ENCODE measurements at places on chromosomes 2 and 18. TPM values are rescaled to one million over a fixed set of nuclear protein-coding genes. Genes with fewer than 3 reads are reported as not detected.

GRCh38 chr18:61001138-61001537 lies 332.1 kb upstream of the CDH20 start:
- no peak overlapping the region for H3K27ac ChIP-seq
- no peaks in the 10 kb centered on the region for H3K36me3 ChIP-seq
- no peaks in the 10 kb centered on the region for H3K4me1 ChIP-seq
- no peak overlapping the region for H3K4me3 ChIP-seq

- no peak for DNase-seq
- no peak overlapping the region for H3K4me3 ChIP-seq
- H3K4me1 ChIP-seq, result no peaks in the 10 kb centered on the region
- no peaks in the 10 kb centered on the region for H3K36me3 ChIP-seq
- no peak overlapping the region for H3K27ac ChIP-seq
These were observed 269.2 kb downstream of the FIGN start for GRCh38 chr2:163466331-163467250.

GRCh38 chr2:69993048-69993565 lies 31.7 kb upstream of the ASPRV1 start:
- no peak for DNase-seq
- peaks cover 5% of the 10 kb centered on the region for H3K4me1 ChIP-seq
- no peak overlapping the region for H3K27ac ChIP-seq
- H3K36me3 ChIP-seq, result peaks cover 2% of the 10 kb centered on the region
- no peak overlapping the region for H3K4me3 ChIP-seq

The KLHL29 gene
- polyA plus RNA-seq, result 5.9 TPM

The RAB17 gene
- 164 TPM for polyA plus RNA-seq

The IL1F10 gene
- not detected for polyA plus RNA-seq

GRCh38 chr2:69081001-69081580 lies 68.1 kb downstream of the ANTXR1 start:
- no peak overlapping the region for H3K27ac ChIP-seq
- peaks cover 3% of the 10 kb centered on the region for H3K4me1 ChIP-seq
- H3K27me3 ChIP-seq, result no peaks in the 10 kb centered on the region
- H3K4me3 ChIP-seq, result no peak overlapping the region

The GAREM1 gene
- polyA plus RNA-seq, result 11.8 TPM

GRCh38 chr2:168961450-168962229 lies 60.5 kb downstream of the G6PC2 start:
- H3K27me3 ChIP-seq, result no peaks in the 10 kb centered on the region
- no peaks in the 10 kb centered on the region for H3K4me1 ChIP-seq
- no peaks in the 10 kb centered on the region for H3K36me3 ChIP-seq
- DNase-seq, result peak; percentile 72

The TUBB8B gene
- polyA plus RNA-seq, result not detected

GRCh38 chr2:6909431-6910385 lies 7.5 kb upstream of the RNF144A start:
- no peaks in the 10 kb centered on the region for H3K36me3 ChIP-seq
- H3K27me3 ChIP-seq, result peaks cover 2% of the 10 kb centered on the region
- H3K27ac ChIP-seq, result no peak overlapping the region
- DNase-seq, result no peak

GRCh38 chr18:75203416-75204268 lies 5.3 kb downstream of the PTGR3 start:
- H3K27me3 ChIP-seq, result peaks cover 12% of the 10 kb centered on the region
- H3K4me3 ChIP-seq, result peak overlapping the region; percentile 57

DNA sequence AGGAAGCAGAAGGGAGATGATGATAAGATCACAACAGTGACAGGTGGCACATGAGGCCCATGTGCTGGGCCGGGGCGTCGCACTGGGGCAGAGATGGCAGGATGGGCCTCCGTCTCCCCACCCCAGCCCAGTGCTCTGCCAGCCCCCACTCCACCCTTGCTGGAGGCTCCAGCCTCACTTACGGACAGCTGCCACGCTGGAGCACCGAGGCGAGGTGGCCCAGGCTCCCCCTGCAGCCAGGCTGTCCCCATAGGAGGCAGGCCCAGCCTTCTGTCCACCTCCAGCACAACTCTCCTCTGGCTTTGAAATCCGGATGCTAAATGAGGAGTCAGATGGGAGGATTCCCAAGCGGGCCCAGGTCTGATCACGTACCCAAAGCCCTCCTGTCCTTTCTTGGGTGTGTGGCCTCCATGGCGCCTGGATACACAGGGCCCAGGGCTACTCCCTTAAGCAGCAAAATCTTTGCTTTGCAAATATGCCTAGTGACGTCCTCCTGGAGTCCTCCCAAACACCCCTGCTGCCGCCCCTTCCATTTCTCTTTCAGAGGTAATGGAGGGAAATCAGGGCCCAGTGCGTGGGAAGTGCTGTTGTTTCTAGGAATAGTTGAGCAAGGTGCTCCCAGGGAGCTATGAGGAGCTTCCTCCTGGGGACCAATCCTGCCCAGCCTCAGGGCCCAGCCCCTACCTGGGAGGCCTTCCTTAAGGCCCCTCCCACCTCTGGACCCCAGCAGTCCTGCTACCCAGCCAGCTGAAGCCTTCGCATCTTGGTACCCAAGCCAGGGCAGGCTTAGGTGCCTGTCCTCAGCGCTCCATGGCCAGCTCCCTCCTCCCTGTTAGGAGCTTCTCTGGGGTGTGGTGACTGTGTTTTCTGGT lies 170.4 kb upstream of the MYCN start:
- DNase-seq, result no peak
- no peaks in the 10 kb centered on the region for H3K27me3 ChIP-seq
- H3K27ac ChIP-seq, result no peak overlapping the region
- H3K36me3 ChIP-seq, result no peaks in the 10 kb centered on the region
- H3K4me1 ChIP-seq, result no peaks in the 10 kb centered on the region

- H3K27ac ChIP-seq, result peak overlapping the region; percentile 75
- H3K4me3 ChIP-seq, result no peak overlapping the region
- peaks cover 9% of the 10 kb centered on the region for H3K36me3 ChIP-seq
- no peak for DNase-seq
- H3K4me1 ChIP-seq, result peaks cover 45% of the 10 kb centered on the region
- no peaks in the 10 kb centered on the region for H3K27me3 ChIP-seq
These were observed 63.0 kb upstream of the MSH2 start for GRCh38 chr2:47339745-47340541.

The REEP1 gene
- 36.9 TPM for polyA plus RNA-seq

The COLEC12 gene
- 19.1 TPM for polyA plus RNA-seq

DNA sequence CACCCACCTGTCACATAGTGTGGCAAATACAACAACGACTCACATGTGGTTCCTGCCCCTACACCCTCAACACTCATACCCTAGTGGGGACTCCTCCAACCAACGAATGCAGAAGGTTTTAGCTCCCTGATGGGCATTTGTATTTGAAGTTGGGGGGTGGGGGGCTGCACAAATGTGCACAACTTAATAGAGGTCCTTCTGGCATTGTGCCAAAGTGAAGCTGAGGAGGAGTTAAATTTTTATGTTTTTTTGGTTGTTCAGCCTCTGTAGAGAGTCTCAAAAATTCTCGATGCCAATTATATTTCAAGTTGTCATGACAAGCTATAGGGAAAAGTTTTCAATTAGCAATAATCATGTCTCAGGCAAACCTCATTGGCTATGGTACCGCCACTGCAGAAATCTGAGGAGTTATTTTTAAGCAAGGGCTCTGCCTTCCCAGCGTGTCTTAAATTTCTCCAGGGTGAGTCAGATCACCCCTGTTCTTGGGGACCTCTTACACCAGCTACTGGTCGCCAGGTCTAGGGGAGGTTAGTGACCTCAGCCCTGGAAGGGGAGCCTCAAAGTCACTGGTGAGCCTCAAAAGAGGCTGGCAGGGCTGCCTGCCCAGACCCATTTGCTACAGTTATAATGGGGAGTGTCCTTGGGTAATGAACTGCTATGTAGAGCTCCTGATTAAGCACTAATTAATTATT lies 102.7 kb upstream of the TAF1B start:
- H3K4me3 ChIP-seq, result no peak overlapping the region
- peaks cover 23% of the 10 kb centered on the region for H3K4me1 ChIP-seq
- DNase-seq, result no peak
- no peak overlapping the region for H3K27ac ChIP-seq

The CD226 gene
- 1.6 TPM for polyA plus RNA-seq

- H3K4me1 ChIP-seq, result no peaks in the 10 kb centered on the region
- DNase-seq, result no peak
- H3K27me3 ChIP-seq, result peaks cover 6% of the 10 kb centered on the region
- H3K27ac ChIP-seq, result no peak overlapping the region
These were observed 320.0 kb downstream of the MTX2 start for GRCh38 chr2:176589287-176589686.

The CNTNAP5 gene
- 2.2 TPM for polyA plus RNA-seq

The C1QL2 gene
- 0.18 TPM for polyA plus RNA-seq

DNA sequence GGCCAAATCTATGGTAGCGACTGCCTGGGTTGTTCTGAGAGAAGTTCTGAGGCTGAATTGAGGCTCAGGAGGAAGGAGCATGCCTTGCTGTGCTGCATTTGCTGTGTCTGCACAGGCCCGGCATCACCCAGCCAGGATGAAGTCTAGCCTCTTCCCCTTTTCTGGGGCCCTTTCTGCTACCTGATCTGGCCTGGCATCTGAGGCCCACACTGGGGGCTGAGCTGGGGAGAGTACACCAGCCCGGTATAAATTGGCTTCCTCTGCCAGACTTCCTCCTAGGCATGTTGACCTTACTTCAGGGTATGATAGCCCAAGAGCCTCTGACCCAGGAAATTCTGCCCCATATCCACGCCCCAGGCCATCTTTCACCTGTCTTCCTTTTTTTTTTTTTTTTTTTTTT lies 30.0 kb downstream of the MRPL35 start:
- H3K4me3 ChIP-seq, result no peak overlapping the region
- H3K27me3 ChIP-seq, result no peaks in the 10 kb centered on the region
- peaks cover 6% of the 10 kb centered on the region for H3K36me3 ChIP-seq
- no peak overlapping the region for H3K27ac ChIP-seq

GRCh38 chr2:54015798-54016699 lies 45.3 kb upstream of the PSME4 start:
- no peak overlapping the region for H3K27ac ChIP-seq
- H3K36me3 ChIP-seq, result no peaks in the 10 kb centered on the region
- no peaks in the 10 kb centered on the region for H3K4me1 ChIP-seq
- DNase-seq, result no peak
- H3K4me3 ChIP-seq, result no peak overlapping the region

DNA sequence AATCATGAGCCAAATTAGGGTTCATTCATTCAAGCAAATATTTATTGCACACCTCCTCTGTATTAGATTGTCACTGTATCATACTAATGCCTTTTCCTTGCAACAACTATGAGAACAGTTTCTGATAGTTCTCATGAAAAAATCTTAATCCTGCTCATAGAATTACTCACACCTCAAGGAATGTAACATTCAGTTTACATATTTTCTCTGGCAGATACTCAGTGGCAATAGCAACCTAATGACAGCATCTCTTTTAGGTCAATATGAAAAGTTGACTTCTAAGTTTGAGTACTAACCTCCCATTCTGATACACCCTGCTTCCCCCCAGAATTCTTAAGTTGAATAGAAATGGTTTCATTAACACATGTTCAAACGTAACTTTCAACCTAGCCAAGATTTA lies 132.0 kb downstream of the VWC2L start:
- H3K27me3 ChIP-seq, result no peaks in the 10 kb centered on the region
- no peak overlapping the region for H3K27ac ChIP-seq
- no peak for DNase-seq
- H3K36me3 ChIP-seq, result no peaks in the 10 kb centered on the region
- no peaks in the 10 kb centered on the region for H3K4me1 ChIP-seq
- H3K4me3 ChIP-seq, result no peak overlapping the region

The SCN9A gene
- polyA plus RNA-seq, result 7.3 TPM

The NT5DC4 gene
- 2.6 TPM for polyA plus RNA-seq

GRCh38 chr2:187842978-187843847 lies 289.0 kb upstream of the TFPI start:
- peaks cover 7% of the 10 kb centered on the region for H3K4me1 ChIP-seq
- H3K36me3 ChIP-seq, result no peaks in the 10 kb centered on the region
- no peak overlapping the region for H3K4me3 ChIP-seq
- H3K27ac ChIP-seq, result no peak overlapping the region
- DNase-seq, result peak; percentile 19

GRCh38 chr2:213932-214693 lies 49.7 kb downstream of the SH3YL1 start:
- H3K27ac ChIP-seq, result no peak overlapping the region
- H3K4me3 ChIP-seq, result no peak overlapping the region
- no peaks in the 10 kb centered on the region for H3K4me1 ChIP-seq
- no peaks in the 10 kb centered on the region for H3K27me3 ChIP-seq

The RAB6C gene
- 0.21 TPM for polyA plus RNA-seq

DNA sequence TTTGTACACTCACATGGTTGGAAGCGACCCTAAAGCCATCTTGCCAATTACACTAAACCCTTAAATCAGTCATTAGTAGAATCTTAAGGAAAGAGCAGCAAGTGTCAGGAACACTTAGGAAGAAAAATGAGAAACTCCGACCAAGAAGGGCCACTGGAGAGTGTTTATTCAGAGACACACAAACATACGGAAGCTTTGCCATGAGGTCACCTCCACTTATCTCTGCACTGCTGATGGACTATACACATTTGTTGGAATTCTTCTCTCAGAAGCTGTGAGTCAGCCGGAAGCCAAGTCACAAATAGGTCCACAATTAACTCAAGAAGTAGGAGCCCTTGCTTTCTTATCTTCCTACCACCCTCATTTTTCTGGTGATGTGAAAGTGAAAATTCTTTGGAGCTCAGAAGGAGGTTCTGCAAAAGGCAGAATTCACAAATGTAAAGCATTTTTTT lies 21.6 kb downstream of the BMP10 start:
- no peaks in the 10 kb centered on the region for H3K36me3 ChIP-seq
- H3K27ac ChIP-seq, result no peak overlapping the region
- H3K4me1 ChIP-seq, result no peaks in the 10 kb centered on the region
- no peak overlapping the region for H3K4me3 ChIP-seq

DNA sequence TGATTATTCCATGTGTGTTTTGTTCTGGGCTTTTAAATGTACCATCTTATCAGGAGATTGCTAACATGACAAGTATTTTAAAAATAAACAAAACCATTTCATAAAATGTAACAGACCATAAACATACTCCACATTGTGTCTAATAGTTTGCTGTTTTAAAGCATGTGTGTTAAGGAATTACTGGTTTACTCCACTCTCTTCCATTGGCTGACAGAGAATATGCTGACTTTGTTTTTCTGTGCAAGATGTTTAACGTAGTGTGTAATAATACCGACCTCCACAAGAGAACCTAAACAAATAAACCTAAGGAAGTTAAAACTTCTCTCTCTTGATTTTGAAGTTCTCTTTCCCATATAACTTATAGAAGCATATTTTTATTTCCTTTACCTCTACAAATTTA lies 17.0 kb upstream of the TMEM18 start:
- no peak overlapping the region for H3K4me3 ChIP-seq
- H3K27me3 ChIP-seq, result peaks cover 6% of the 10 kb centered on the region
- H3K27ac ChIP-seq, result no peak overlapping the region
- H3K36me3 ChIP-seq, result no peaks in the 10 kb centered on the region
- no peak for DNase-seq

The UPP2 gene
- polyA plus RNA-seq, result 0.04 TPM

The HJURP gene
- 10.6 TPM for polyA plus RNA-seq

GRCh38 chr18:473802-474201 lies 26.7 kb downstream of the COLEC12 start:
- no peaks in the 10 kb centered on the region for H3K4me1 ChIP-seq
- no peaks in the 10 kb centered on the region for H3K36me3 ChIP-seq
- H3K27me3 ChIP-seq, result no peaks in the 10 kb centered on the region
- no peak overlapping the region for H3K4me3 ChIP-seq
- no peak overlapping the region for H3K27ac ChIP-seq

GRCh38 chr18:22378672-22379282 lies 38.9 kb downstream of the CTAGE1 start:
- H3K4me3 ChIP-seq, result no peak overlapping the region
- DNase-seq, result peak; percentile 59
- no peaks in the 10 kb centered on the region for H3K27me3 ChIP-seq

The TNFAIP6 gene
- 2.9 TPM for polyA plus RNA-seq
